T follicular helper cell (primary cell): ENCODE measurements at places on chromosomes 6 and 20.

DNA sequence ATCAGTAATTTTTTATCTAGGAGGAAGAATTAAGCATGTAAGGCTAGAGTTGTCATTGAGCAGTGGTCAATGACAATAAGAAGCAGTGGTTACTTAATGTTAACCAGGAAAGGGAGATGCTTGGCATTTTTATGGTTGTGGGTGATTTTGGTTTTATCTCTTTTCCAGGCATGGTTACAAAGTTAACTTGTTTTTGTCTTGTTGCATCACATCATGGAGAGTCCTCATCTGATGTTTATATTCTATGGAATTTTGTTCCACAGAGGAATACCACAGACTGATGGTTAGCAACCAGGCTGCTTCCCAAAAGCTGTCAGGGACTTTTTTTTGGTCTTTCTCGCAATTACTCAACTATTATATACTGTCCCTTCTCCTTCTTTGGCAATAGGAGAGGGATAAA lies 32.7 kb downstream of the OPRM1 start:
- no peak for DNase-seq

DNA sequence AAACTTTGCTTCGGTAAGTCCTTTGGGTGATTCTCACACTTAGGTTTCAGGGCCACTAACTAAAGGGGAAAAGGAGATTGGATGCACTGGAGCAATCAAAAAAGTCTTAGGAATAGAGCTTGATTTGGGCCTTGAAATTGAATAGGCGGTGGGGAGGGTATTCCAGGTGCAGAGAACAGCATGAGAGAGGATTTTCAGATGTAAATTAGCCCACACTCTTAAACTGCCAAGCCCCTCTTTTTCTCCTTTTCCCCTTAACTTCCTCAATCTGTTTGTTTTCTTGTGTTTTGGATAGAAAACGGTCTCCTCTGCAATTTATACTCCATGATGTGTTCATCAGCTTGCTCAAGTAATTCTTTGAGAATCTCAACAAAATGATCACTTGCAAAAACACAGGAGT lies 62.1 kb upstream of the RIPOR2 start:
- no peak for DNase-seq

GRCh38 chr6:119328892-119329793 lies 20.4 kb downstream of the MAN1A1 start:
- no peak for DNase-seq

DNA sequence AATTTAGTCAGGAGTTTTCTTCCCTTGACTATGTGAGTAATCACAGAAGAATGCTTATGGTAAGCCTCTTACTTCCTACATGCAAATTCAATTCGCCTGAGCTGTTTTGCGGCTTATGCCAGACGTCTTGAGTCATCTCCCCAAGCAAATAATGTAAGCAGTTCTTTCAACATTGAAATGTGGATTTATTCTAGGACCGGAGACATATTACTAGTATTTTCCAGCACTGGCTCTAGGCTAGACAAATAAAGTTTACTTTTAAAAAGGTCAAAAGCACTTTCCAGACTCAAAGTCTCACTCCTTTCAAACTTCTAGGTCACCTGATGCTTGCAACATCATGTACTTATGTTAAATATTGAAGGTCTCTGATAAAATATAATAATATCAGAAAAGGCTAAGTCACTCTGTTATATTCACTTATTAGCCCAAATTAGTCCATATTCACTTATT lies 38.1 kb upstream of the NOX3 start:
- DNase-seq: no peak

- no peak for DNase-seq
Observed at GRCh38 chr6:6609450-6609849, 20.9 kb downstream of the LY86 start.

- DNase-seq: no peak
Observed at GRCh38 chr6:33431880-33432541, 12.1 kb downstream of the SYNGAP1 start.

GRCh38 chr6:74318738-74319137 lies 622.7 kb downstream of the CD109 start:
- DNase-seq: no peak

DNA sequence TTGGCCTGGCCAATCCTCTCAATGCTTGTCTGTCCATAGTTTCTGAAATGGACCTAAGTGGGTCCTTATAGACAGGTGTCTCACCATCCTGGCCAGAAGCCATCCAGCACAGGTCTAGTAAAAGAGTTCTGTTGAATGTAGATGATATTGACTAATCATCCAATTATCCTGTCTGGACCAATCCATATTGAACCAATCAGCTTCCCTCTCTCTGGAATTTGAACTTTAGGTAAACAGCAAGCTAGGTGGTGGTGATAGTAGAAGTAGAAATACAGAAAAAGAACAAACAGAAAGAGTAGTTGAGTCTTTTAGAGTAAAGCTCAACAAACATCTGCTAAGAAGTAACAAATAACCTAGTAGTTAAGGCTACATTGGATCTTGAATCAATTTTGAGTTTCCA lies 9.5 kb upstream of the PNRC1 start:
- no peak for DNase-seq
